Hindlimb muscle (tissue), 1 donor: ENCODE measurements at places on chromosomes 12 and 14. TPM values are rescaled to one million over a fixed set of nuclear protein-coding genes. Genes with fewer than 3 reads are reported as not detected.

GRCh38 chr12:44542716-44543115 lies 333.4 kb downstream of the NELL2 start:
- DNase-seq = no peak

- DNase-seq = no peak
Observed at GRCh38 chr12:67573566-67573965, 75.0 kb upstream of the DYRK2 start.

DNA sequence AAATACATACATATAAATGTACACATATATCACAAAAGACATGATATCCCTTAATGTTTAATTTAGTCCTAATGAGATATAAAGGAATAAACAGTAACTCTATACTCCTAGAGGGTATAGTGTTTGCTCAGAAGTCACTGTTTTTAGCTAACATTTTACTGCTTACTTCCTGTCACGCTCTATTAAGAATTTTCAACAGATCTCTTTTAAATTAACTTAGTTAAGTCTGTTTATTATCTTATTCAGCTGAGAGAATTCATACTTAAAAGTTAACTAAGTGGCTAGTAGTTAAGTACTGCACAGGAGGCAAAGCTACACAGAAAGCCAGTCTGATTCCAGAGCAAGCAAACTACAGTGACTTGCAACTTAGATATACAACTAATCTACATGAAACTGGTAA lies 39.9 kb downstream of the GXYLT1 start:
- no peak for DNase-seq

GRCh38 chr14:71320734-71321573 lies 413.7 kb downstream of the PCNX1 start:
- peak; percentile 70 for DNase-seq

The KRT6C gene
- not detected for polyA plus RNA-seq

The LRTM2 gene
- 0.31 TPM for polyA plus RNA-seq
